Stimulated activated CD8-positive, alpha-beta memory T cell treated with anti-CD3 and anti-CD28 coated beads, Interleukin-2, amount 100 ng/mL, for 48 hours (primary cell): ENCODE measurements at places on chromosomes 3 and 15.

GRCh38 chr15:60362321-60363086, 35.3 kb downstream of the ANXA2 start:
- no peak for DNase-seq

DNA sequence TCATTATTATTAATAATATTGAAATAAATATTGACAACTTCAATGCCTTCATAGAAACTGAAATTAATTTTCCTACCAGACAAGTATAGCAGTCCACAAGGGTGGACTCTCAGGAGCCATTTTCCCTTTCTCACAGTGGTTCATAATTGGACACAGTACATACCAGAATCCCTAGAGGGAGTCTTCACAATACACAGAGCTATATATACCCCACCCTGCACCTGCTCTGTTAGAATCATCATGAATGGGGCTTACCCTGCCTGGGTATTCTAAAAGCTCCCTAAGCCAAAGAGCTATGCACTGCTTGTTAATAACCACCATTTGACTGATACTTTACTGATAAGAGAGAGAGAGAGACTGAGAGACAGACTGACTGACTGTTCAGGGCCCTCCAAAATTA, 134.9 kb downstream of the FEZF2 start:
- DNase-seq = no peak

DNA sequence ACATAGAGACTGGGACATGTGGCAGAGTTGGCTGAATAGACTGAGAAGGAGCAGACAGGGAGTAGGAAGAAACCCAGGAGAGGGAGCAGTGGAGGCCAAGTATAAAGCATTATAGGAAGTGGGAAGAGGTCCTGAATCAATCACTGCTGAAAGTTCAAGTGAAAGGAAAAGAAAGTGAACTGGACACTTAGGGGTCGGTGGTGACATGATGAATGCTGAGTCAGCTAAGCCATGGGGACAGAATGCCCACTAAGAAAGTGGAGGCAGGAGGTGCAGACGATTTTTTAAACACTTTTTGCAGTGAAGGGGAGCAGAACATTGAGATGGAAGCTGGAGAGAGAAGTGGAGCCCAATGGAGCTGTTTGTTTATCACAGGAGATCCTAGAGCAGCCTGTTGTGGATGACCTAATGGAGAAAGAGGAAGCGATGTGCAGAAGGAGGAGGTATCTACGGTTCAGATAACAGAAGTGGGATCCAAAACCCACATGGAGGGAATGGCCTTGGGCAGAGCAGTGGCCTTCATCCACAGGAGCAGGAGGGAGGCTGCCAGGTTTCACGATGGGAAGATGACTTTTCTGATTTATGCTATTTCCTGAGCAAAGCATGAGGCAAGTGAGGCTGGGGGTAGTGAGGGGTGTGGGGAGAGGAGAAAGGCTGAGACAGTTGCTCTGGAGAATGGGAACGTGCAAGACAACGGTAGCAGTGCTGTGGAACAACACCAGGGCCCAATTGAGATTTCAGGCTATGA, 208.2 kb downstream of the RPLP1 start:
- no peak for DNase-seq

DNA sequence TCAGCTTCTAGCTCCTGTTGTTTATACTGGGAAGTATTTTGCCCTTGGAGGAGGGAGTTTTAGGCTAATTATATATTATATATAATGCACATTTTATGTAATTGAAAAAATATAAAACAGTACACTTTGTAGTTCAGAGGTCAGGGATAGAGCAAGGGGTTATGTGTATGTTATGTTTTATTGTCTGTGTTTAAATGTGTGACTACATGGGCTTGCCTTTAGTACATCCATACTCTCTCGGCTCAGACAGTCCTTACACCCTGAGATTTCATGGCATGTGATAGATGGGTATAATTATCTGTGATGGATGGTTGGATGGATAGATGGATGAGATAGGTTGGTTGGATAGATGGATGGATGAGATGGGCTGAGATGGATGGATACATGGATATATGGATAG, 17.4 kb upstream of the ST3GAL6 start:
- DNase-seq = no peak

- no peak for DNase-seq
Observed at GRCh38 chr3:134331811-134332199, 42.4 kb downstream of the AMOTL2 start.

- DNase-seq = no peak
Observed at GRCh38 chr15:49652922-49653321, 32.1 kb downstream of the DTWD1 start.

GRCh38 chr3:195839260-195840010, 27.7 kb upstream of the MUC4 start:
- DNase-seq = no peak

- DNase-seq = no peak
Observed at GRCh38 chr15:66901336-66902100, 163.9 kb upstream of the SMAD3 start.

- no peak for DNase-seq
Observed at GRCh38 chr3:2929574-2929973, 180.6 kb downstream of the IL5RA start.

- no peak for DNase-seq
Observed at GRCh38 chr3:114496021-114496434, 202.2 kb downstream of the TIGIT start.

DNA sequence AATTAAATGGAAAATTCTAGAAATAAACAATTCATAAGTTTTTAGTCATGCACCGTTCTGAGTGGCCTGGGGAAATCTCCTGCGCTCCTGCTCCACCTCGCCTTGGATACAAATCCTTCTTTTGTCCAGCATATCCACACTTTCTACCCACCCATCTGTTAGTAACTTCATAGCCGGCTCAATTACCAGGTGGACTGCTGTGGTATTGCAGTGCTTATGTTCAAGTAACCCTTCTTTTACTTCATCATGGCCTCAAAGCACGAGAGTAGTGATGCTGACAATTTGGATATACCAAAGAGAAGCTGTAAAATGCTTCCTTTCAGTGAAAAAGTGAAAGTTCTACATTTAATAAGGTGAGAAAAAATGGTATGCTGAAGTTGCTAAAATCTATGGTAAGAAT, 142.3 kb upstream of the CHL1 start:
- no peak for DNase-seq

GRCh38 chr3:38739396-38739689, 76.7 kb downstream of the SCN10A start:
- DNase-seq = no peak

- no peak for DNase-seq
Observed at GRCh38 chr3:120462409-120462959, 11.7 kb upstream of the FSTL1 start.

DNA sequence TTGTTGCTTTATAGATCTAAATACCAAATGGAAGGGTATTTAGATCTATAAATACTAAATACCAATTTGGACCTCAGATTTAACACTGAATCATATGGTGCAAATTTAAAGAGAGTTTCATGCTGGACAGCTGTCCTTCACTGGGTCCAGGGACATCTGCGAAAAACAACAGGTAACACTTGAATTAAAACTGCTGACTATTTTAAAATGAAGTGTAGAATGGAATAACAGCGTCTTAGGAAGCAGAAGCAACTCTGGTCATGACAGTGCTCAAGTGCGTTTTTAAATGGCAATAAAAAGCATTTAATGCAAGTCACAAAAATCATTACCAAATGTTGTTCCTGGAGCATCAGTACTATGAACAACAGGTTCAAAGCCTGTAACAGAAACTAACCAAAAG, 106.3 kb downstream of the TFG start:
- no peak for DNase-seq

- DNase-seq = no peak
Observed at GRCh38 chr15:80803580-80804525, 24.7 kb downstream of the CEMIP start.

- no peak for DNase-seq
Observed at GRCh38 chr3:5078151-5078550, 43.9 kb upstream of the ARL8B start.

- no peak for DNase-seq
Observed at GRCh38 chr3:158649791-158650190, 5.5 kb downstream of the GFM1 start.

DNA sequence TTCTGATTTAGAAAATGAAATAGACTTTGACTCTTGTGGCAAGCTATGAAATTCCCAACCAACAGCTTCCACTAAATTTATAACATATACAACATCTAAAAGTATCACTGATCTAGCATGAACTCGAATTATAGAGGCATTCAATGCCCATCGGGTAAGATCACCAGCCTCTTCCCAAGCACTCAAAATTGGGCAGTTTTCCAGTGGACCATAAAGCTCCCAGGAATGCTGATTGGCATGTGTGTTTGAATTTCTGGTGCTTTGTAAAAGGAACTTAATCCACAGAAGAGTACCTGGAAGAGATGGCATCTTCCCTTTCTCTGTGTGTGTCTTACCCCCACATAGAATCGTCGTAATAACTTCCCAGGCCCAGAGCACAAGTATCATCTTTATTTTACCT, 10.0 kb downstream of the LRTM1 start:
- no peak for DNase-seq

GRCh38 chr3:78517965-78518364, 1249.8 kb downstream of the ROBO1 start:
- DNase-seq = no peak

GRCh38 chr15:41637086-41637485, 23.1 kb upstream of the MGA start:
- no peak for DNase-seq

GRCh38 chr3:172323894-172324610, 124.2 kb downstream of the GHSR start:
- DNase-seq = no peak

GRCh38 chr3:72720566-72720965, 127.7 kb downstream of the SHQ1 start:
- no peak for DNase-seq

- DNase-seq = no peak
Observed at GRCh38 chr3:29354894-29355293, 74.0 kb downstream of the RBMS3 start.

- DNase-seq = no peak
Observed at GRCh38 chr3:189353318-189353965, 181.7 kb downstream of the TPRG1 start.

GRCh38 chr3:126677862-126678503, 23.1 kb upstream of the TXNRD3 start:
- DNase-seq = no peak
